ENCODE measurements at places on chromosomes 3 and 15.

GRCh38 chr3:26559227-26559626, 63.3 kb upstream of the LRRC3B start:
- DNase-seq: no peak

DNA sequence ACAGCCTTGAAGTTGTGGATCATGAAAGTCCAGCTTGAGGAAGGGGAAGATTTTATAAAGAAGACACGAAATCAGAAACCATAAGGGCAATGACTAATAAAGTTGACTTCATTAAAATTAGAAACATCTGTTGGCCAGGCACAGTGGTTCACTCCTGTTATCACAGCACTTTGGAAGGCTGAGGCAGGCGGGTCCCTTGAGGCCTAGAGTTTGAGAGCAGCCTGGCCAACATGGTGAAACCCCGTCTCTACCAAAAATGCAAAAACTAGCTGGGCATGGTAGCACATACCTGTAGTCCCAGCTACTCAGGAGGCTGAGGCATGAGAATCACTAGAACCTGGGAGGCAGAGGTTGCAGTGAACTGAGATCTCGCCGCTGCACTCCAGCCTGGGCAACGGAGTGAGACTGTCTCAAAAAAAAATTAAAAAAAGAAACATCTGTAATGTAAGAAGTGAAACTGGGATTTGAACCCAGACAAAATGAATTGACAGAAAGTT, 7.9 kb upstream of the UBXN7 start:
- no peak for DNase-seq

GRCh38 chr3:27596334-27596841, 112.2 kb upstream of the SLC4A7 start:
- DNase-seq: peak; percentile 81

- no peak for DNase-seq
These were observed 116.7 kb downstream of the XXYLT1 start for GRCh38 chr3:195154111-195154791.

DNA sequence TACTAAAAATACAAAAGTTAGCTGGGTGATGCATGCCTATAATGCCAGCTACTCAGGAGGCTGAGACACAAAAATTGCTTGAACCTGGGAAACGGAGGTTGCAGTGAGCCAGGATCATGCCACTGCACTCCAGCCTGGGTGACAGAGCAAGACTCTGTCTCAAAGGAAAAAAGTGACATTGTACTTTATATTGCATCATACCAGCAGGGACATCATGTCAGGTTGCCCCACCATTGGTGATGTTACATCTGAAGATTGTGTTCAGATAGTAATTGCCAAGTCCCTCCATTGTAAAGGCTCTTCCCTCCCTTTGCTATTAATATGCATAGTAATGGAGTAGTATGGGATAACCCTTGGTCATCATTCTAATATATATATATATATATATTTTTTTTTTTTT, 44.8 kb downstream of the FOXL2 start:
- DNase-seq: peak; percentile 71

- DNase-seq: no peak
These were observed 533.0 kb upstream of the SEMA6D start for GRCh38 chr15:47184003-47184907.

GRCh38 chr3:142947352-142947751, 16.1 kb downstream of the PAQR9 start:
- DNase-seq: no peak

- no peak for DNase-seq
These were observed 58.9 kb upstream of the DAZL start for GRCh38 chr3:16663854-16664712.

GRCh38 chr3:75906555-75907112, 121.3 kb upstream of the ZNF717 start:
- DNase-seq: no peak

DNA sequence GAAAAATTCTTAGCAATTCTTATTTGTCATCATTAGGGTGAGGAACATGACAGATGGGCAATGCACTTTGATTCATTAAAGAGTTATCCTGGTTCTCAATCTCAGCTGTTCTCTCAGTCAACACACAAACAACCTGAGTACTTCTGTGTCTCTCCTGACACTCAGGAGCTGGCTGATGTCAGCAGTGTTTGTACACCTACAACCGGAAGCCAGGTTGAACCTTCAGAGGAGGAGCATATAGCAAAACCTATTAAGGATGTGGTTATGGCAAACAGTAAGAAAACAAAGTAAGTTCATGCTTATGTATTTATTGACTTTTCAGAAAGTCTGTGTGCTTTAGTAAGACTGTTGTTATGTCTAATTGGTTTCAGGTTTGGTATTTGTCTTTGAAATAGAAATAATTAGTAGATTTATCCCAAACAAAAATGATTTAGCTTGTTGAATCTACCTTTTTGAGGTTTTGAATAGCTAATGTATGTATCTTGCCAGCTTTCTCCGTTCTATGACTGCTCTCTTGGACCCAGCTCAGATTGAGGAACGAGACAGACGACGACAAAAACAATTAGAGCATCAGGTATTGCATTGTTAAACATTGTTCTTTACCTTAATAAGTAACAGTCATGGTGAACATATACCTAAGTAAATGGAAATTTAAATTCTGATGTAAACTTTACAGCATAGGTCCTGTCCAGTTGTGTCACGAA, 36.6 kb downstream of the CCDC66 start:
- no peak for DNase-seq

- DNase-seq: no peak
These were observed 15.0 kb downstream of the TAGLN3 start for GRCh38 chr3:112013784-112014143.

DNA sequence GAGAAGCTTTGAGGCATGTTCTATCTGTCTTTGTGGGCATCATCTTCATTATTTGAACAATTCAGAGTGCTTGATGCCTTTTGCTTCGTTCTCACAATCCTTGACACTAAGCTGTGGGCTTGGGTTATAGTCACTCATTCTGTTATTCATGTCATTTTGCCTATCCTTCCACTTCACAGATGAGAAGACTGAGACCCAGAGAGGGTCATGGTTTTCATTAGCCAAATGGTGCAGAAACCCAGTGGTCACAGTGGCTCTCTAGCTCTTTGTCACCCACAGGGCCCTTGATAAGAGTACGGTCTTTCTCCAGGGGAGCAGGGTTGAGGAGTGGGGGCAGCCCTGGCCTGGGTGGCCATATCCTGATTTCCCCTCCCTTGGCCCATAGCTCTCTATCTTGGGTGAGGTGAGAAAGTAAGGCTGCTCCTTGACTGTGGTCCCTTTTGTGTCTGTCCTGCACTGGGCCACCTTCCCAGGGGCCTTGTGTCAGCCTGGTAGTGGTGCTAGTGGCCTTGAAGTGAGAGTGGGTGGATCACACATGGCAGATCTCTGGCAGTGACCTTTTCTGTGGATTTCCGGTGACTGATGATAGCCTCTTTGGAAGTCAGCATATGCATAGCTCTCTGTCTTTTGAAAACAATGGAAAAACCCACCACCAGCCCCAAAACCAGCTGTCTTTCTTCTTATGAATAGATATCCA, 130.1 kb downstream of the IGF1R start:
- no peak for DNase-seq

DNA sequence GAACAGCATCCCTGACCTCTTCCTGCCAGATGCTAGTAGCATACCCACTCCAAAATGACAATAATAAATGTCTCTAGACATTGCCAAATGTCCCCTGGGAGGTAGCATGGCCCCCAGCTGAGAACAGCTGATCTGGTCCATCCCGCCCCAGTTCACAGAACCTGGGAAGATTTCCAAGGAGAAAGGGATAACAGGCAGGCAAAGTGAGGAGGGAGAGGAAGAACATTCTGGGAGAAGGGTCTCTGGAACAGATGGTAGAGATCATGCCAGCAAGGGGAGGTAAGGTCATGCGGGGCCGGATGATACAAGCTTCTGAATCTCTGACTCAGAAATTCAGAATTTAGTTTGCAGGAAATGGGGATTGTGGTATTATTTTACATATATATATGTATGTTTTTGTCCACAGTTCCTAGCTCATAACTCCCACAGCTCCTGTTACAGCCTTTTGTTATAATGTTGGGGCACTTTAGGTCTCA, 192.7 kb downstream of the SUCLG2 start:
- DNase-seq: no peak

- no peak for DNase-seq
These were observed 11.0 kb downstream of the MRAS start for GRCh38 chr3:138359148-138359918.

DNA sequence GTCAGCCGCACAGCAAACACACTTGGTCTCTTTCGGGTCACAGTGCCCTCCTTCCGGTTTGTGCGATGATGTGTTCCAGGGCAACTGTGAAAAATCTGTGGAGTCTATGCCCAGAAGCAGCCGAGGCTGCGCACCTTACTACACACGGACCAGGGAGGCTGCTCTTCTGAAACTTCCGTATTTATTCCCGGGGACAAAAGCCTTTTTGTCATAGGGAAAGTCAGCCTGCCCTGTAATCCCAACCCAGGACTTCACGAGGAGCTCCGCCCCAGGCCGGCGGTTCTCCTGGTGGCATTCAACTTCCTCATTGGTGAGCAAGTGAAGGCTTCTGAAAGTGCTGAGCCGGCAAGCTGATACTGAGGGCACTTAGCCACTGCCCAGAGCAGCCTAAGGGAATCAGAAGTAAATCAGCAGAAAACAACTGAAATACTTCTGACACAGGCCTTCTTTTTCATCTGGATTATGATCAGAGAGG, 126.5 kb downstream of the FMN1 start:
- DNase-seq: peak; percentile 86

GRCh38 chr15:42590619-42591237, 15.3 kb downstream of the STARD9 start:
- DNase-seq: no peak

- DNase-seq: no peak
These were observed 589 bp upstream of the MAPKBP1 start for GRCh38 chr15:41773729-41774061.

GRCh38 chr3:88010810-88011209, 48.0 kb downstream of the CGGBP1 start:
- no peak for DNase-seq

DNA sequence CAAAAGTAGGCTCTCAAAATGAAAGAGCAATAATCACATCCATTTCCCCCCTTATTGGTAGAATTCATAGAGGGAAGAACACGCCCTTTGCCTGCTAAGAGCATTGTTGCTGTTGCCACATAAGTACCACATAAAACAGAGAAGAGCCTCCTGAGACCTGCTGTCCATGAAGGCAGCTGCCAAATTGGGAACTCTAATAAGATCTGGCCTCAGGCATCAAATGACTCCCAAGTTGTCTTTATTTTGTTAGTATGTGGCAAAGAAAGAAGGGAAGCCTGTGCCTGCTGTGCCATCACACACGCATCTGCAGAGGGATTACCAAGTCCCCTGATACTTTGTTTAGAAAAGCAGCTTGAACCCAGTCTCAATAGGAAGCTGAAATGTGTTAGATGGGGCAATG, 23.9 kb downstream of the VGLL3 start:
- DNase-seq: no peak

DNA sequence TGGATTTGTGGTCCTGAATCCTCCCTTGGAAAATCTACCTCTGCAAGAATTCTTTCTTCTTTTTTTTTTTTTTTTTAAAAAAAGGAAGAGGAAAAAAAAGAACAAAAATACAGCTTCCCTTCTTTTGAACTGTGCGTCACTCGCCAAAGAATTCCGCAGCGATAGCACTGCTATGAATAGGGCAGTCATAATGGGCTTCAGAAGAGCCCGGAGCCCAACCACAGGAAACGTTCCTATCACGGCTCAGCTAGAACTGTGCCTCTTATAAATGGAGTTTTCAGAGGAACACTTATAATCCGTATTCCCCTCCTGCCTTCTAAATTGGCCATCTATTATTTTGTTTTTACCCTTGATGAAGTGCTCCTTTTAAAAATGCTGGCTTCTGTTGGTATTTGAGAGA, 227.7 kb downstream of the ADAMTS17 start:
- DNase-seq: no peak

DNA sequence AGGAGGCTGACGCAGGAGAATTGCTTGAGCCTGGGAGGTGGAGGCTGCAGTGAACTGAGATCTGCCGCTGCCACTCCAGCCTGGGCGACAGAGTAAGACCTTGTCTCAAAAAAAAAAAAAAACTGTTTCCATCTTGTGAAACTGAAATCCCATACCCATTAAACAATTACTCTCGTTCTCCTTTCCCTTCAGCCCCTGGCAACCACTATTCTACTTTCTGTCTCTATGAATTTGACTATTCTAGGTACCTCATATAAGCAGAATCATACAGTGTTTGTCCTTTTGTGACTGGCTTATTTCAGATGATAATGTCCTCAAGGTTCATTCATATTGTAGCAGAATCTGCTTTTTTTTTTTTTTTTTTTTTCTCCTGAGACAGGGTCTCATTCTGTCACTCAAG, 51.5 kb upstream of the UBE2E1 start:
- DNase-seq: no peak

DNA sequence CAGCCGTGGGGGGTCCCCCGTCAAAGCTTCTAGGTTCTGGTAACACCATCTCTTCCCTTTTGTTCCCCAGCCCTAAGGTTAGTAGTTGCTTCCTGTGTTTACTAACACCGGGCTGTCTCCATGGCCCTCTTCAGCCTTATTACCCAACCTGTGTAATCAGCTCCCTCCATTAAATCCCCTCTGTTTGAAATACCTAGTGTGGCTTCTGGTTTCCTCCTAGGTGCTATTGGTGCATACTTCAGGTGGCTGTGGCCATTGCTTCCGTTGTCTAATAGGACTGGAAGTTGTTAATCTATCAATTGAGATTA, 35.3 kb downstream of the MOBP start:
- no peak for DNase-seq

- DNase-seq: no peak
These were observed 40.7 kb upstream of the CHST2 start for GRCh38 chr3:143078883-143079282.

DNA sequence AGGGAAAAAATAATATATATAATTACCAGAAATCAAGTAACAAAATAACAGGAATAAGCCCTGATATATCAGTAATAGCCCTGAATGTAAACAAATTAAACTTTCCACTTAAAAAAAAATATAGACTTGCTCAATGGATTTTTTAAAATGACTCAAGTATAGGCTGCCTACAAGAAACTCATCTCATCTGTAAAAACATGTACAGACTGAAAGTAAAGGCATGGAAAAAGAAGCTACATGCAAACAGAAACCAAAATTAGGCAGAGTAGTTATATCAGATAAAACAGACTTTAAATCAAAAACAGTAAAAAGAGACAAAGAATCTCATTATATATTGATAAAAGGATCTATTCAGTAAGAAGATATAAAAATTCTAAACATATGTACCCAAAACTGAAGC, 82.4 kb upstream of the STT3B start:
- no peak for DNase-seq

GRCh38 chr3:2099028-2099671, 484 bp downstream of the CNTN4 start:
- DNase-seq: no peak

- peak; percentile 59 for DNase-seq
These were observed 87.9 kb upstream of the MEF2A start for GRCh38 chr15:99477791-99478471.

DNA sequence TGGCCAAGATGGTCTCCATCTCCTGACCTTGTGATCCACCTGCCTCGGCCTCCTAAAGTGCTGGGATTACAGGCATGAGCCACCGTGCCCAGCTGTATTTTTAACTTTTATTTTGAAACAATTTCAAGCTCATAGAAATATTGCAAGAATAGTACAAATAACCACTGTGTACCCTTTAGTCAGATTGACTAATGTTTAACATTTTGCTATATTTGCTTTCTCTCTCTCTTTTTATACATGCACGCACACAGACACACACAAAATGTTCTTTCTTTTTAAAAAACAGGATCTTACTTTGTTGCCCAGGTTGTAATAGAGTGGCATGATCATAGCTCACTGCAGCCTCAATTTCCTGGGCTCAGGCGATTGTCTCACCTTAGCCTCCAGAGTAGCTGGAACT, 25.5 kb upstream of the DPPA4 start:
- no peak for DNase-seq
